ENCODE measurements at places on chromosomes 16 and 17.

- no peak for DNase-seq
Measured at GRCh38 chr16:84795329-84796053, 24.3 kb upstream of the CRISPLD2 start.

- DNase-seq = no peak
Measured at GRCh38 chr16:55821210-55821609, 11.7 kb downstream of the CES1 start.

DNA sequence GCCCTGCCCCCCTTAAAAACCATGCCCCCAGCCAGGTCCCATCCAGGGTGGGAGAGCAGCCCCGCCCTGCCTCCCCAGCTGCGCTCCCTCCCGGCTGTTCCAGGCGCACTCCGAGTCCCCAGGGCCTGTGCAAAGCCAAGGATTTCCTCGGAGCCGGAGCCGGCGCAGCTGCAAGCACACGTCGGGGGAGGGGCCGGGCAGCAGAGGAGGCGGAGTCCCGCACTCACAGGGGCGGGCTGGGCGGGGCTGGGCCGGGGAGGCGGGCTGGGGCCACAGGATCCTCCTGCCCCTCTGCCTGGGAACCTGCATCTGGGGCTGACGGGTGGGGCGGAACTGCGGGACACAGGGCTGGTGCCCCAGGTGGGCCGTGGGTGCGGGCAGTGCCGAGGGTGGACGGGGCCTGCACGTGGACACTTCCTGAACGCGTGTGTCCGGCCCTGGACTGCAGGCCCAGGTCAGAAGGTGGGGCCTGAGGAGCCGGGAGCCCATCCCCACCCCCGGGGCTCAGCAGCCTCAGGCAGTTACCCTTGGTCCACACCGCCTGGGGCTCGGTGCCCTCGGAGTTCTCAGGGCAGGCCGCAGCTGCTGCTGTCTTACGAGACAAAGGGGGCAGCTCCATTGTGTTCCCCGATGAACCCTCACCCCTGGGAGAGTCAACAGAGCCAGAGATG is 24.0 kb upstream of the SSTR5 start:
- no peak for DNase-seq

DNA sequence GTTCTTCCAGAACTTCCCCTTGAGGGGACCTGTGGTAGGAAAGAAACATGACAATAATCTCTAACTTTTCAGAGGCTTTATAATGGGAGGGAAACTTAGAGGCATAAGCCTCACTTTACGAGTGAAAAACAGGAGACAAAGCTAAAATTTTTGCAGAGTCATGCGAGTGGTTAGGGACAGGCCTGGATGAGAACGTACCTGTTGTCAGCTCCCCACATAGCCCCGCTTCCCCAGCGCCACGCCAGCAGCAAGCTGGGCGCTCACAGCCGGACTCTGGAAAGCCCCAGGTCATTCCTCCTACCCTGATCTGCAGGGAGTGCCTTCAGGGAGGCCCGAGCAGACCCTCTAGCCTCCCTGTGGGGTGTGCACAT is 53.6 kb downstream of the LDHD start:
- DNase-seq = no peak

- DNase-seq = no peak
Measured at GRCh38 chr17:82806645-82807044, 33.2 kb downstream of the ZNF750 start.

All from NCI-H2081 treated with DMSO at 0.1 percent for 48 hours (cell line).